ENCODE measurements at places on chromosomes 6 and 20. TPM values are rescaled to one million over a fixed set of nuclear protein-coding genes. Genes with fewer than 3 reads are reported as not detected.

- H3K27ac ChIP-seq, result no peak overlapping the region
- no peaks in the 10 kb centered on the region for H3K36me3 ChIP-seq
- H3K4me1 ChIP-seq, result no peaks in the 10 kb centered on the region
- DNase-seq, result no peak
Observed at GRCh38 chr20:38407321-38407720, 27.8 kb downstream of the SNHG17 start.

Gene TSBP1
- total RNA-seq, result not detected

- no peak for DNase-seq
- H3K4me3 ChIP-seq, result no peak overlapping the region
- no peaks in the 10 kb centered on the region for H3K4me1 ChIP-seq
- H3K27me3 ChIP-seq, result no peaks in the 10 kb centered on the region
- H3K27ac ChIP-seq, result no peak overlapping the region
Observed at GRCh38 chr20:37880726-37881591, 22.0 kb upstream of the VSTM2L start.

GRCh38 chr6:132218059-132218696 lies 183.1 kb downstream of the MOXD1 start:
- no peaks in the 10 kb centered on the region for H3K36me3 ChIP-seq
- no peak overlapping the region for H3K27ac ChIP-seq
- DNase-seq, result no peak

GRCh38 chr6:105164418-105164817 lies 15.4 kb downstream of the POPDC3 start:
- no peak for DNase-seq
- no peaks in the 10 kb centered on the region for H3K27me3 ChIP-seq
- peaks cover 7% of the 10 kb centered on the region for H3K4me1 ChIP-seq
- no peak overlapping the region for H3K4me3 ChIP-seq

Gene ADAM33
- 0.62 TPM for total RNA-seq

Gene SAMD5
- 0.23 TPM for total RNA-seq

GRCh38 chr6:132132422-132132821 lies 181.2 kb upstream of the CCN2 start:
- no peaks in the 10 kb centered on the region for H3K27me3 ChIP-seq
- H3K4me1 ChIP-seq, result 0 out of 2 replicates have a peak, but pooled peaks cover 6% of the 10 kb centered on the region
- no peaks in the 10 kb centered on the region for H3K36me3 ChIP-seq
- no peak for DNase-seq
- no peak overlapping the region for H3K27ac ChIP-seq

- no peak overlapping the region for H3K4me3 ChIP-seq
- peaks cover 2% of the 10 kb centered on the region for H3K4me1 ChIP-seq
- H3K27ac ChIP-seq, result no peak overlapping the region
Observed at GRCh38 chr6:21615504-21615903, 22.0 kb downstream of the SOX4 start.

Gene PHACTR3
- total RNA-seq, result 0.10 TPM

Gene HLA-DRA
- 1.7 TPM for total RNA-seq

DNA sequence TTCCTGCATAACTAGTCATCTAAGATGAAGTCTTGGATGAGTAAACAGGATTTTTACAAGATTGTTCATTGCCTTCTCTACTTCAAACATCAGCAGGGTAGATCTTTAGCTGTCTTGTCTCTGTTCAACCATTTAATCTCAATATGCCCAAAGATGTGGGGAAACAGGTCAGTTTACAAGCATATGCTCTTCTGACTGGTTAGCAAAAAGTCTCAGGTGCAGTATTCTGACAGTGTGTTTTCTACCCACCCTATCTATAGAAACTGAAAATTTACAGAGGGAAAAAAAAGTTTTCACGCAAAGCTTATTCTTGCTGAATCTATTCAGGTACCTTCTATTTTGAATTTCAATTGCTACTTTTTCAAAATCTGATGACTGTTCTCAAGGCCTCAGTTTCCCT lies 29.0 kb downstream of the MAP3K5 start:
- no peak for DNase-seq
- H3K27me3 ChIP-seq, result no peaks in the 10 kb centered on the region
- no peaks in the 10 kb centered on the region for H3K36me3 ChIP-seq
- H3K4me1 ChIP-seq, result peaks cover 21% of the 10 kb centered on the region
- H3K27ac ChIP-seq, result no peak overlapping the region
- no peak overlapping the region for H3K4me3 ChIP-seq

GRCh38 chr6:88709819-88710246 lies 253.6 kb downstream of the RNGTT start:
- H3K4me3 ChIP-seq, result no peak overlapping the region
- no peaks in the 10 kb centered on the region for H3K4me1 ChIP-seq
- no peak for DNase-seq

DNA sequence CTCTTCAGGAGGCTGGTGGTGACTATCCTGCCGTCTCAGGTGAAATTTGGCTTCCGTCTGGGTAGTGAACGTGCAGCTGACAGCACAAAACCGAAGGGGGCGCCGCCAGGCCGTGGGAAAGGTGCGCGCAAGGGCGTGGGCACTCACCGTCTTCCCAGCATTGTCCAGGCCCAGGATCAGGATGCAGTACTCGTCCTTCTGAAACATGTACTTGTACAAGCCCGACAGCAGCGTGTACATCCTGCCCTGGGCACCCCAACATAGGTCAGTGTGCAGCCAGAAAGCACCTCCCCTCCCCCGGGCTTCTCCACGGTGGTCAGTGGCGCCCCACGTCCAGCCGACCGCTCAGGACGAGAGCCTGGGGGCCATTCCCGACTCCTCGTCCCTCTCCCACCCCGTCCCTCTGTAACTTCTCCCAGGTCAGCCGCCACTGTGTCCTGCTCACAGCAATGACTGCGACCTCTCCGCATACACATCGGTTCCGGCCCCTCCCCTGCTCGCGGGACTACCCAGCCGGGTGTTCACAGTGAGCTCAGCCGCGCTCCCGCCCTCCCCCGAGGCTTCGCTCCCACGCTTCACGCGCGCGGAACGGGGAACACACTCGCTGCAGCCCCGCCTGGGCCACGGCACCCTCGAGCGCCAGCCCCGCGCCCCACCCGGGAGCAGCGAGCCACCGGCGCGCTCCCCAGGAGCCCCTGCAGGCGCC lies 771 bp downstream of the ARFRP1 start:
- no peak for DNase-seq
- peak overlapping the region; percentile 76 for H3K4me3 ChIP-seq
- peaks cover 28% of the 10 kb centered on the region for H3K4me1 ChIP-seq
- H3K27me3 ChIP-seq, result no peaks in the 10 kb centered on the region

- DNase-seq, result no peak
- peaks cover 11% of the 10 kb centered on the region for H3K27me3 ChIP-seq
- no peak overlapping the region for H3K27ac ChIP-seq
- no peak overlapping the region for H3K4me3 ChIP-seq
Observed at GRCh38 chr6:165782134-165782533, 119.1 kb upstream of the PDE10A start.

- DNase-seq, result no peak
- H3K4me1 ChIP-seq, result no peaks in the 10 kb centered on the region
- no peak overlapping the region for H3K27ac ChIP-seq
- no peak overlapping the region for H3K4me3 ChIP-seq
- H3K27me3 ChIP-seq, result no peaks in the 10 kb centered on the region
Observed at GRCh38 chr20:16027686-16028085, 545.6 kb downstream of the KIF16B start.

DNA sequence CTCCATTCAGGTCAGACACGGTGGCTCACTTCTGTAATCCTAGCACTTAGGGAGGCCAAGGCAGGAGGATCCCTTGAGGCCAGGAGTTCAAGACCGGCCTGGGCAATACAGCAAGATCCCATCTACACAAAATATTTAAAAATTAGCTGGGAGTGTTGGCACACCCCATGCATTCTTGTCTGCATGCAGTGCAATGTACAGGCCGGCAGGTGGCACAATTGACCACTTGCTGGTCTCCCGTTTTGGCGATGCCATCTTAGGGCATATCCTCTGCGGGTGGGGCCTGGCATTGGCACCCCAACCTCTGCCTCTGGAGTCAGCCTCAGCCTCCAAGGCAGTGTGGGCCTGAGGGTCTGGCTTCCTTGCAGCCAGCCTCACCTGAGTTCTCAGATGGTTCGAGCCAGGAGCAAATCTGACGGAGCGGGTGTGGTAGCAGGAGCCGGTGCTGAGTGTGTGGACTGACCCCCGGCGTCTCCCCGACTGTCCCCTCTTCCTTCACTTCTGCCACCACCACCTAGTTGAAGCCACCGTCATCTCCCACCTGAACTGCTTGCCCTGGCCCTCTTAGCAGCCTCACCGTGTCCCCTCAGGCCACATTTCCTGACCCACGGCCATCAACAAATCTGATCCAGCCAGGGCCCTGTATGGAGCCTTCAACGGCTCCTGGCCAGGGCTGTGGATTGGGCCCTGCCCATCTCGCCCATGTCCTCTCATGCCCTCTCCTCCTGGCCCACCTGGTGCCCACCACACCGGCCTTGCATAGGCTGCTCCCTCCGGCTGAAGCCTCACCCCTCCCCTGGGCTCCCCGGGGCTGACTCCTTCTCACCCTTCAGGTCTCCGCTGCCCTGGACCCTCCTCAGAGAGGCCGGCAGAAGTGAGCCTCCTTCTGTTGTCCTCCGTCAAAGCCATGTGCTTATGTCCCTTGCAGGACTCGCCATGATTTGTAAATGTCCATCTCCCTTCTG lies 44.0 kb downstream of the EFCAB8 start:
- H3K27me3 ChIP-seq, result no peaks in the 10 kb centered on the region
- H3K4me3 ChIP-seq, result no peak overlapping the region
- H3K4me1 ChIP-seq, result no peaks in the 10 kb centered on the region
- no peaks in the 10 kb centered on the region for H3K36me3 ChIP-seq

- H3K4me1 ChIP-seq, result 0 out of 2 replicates have a peak, but pooled peaks cover 3% of the 10 kb centered on the region
- H3K36me3 ChIP-seq, result no peaks in the 10 kb centered on the region
- H3K27me3 ChIP-seq, result no peaks in the 10 kb centered on the region
- no peak overlapping the region for H3K4me3 ChIP-seq
Observed at GRCh38 chr6:11146117-11146826, 34.7 kb upstream of the ERVFRD-1 start.

DNA sequence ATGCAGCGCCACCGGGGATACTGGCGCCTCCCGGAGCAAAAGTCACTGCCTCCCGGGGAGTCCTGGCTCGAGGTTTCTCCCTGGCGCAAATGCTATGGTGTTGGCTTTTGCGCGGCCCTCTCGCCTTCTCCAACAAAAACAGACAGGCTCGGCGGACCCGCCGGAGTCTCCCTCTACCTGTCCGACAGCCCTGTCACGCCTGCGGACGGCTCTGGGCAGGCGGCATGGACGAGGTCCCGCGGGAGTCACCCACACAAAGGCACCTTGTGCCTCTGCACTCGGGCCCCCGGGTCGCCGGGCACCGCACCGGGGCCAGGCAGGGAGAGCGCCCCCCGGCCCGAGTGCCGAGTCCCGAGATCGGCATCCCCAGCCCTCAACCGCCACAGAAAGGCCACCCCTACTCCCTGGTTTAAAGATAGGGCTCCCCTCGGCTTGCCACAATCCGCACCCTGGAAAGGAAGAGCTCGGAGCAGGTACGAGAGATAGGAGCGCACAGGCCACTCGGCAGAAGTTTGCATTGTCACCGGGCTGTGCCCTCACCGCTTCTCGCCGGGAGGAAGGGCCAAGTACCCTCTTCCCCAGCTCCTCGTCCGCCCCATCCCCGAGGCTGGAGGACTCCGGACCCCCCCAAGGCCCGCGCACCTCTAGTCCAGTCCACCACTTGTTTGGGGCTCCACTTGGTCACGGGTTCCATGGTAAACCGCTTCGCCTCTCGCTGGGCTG lies 903 bp downstream of the CNKSR3 start:
- no peak for DNase-seq
- H3K27ac ChIP-seq, result peak overlapping the region; percentile 71
- no peaks in the 10 kb centered on the region for H3K36me3 ChIP-seq
- peaks cover 25% of the 10 kb centered on the region for H3K4me1 ChIP-seq
- no peaks in the 10 kb centered on the region for H3K27me3 ChIP-seq

Gene GPX5
- total RNA-seq, result not detected

- no peak overlapping the region for H3K4me3 ChIP-seq
- H3K27ac ChIP-seq, result no peak overlapping the region
Observed at GRCh38 chr6:153162646-153163045, 31.6 kb upstream of the RGS17 start.

DNA sequence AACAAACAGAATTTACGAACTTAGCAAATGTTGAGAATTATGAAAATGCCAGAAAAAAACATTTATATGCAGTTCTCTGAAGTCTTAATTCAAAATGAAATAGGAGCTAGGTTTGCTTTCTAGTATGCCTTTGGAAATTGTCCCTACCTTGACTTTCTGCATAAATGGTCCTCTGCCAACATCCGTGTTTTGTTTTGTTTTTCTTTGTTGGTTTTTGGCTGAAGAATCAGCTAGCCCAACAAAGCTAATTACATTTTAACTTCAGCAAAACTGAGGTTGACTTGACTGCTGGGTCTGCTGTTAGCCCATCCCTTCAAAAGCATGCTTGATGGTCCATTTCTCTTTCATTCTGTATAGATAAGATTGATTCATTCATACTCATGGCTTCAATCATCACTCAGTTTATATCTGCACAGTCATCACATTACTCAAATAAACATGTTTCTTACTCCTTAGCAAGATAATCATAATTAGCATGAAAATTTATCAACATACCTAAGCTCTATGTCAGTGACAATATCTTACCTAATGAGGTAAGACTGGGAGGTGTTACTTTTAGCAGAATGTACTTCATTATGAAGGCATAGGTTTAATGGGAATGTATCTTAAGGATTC lies 76.4 kb downstream of the ADGRB3 start:
- H3K27me3 ChIP-seq, result no peaks in the 10 kb centered on the region
- no peak overlapping the region for H3K27ac ChIP-seq
- DNase-seq, result no peak
- H3K36me3 ChIP-seq, result no peaks in the 10 kb centered on the region
- H3K4me3 ChIP-seq, result no peak overlapping the region
- no peaks in the 10 kb centered on the region for H3K4me1 ChIP-seq

- peaks cover 14% of the 10 kb centered on the region for H3K27me3 ChIP-seq
- no peak within 1 kb of the TSS for H3K27ac ChIP-seq
- peak within 1 kb of the TSS; percentile 5 for H3K4me3 ChIP-seq
- H3K4me1 ChIP-seq, result 0 out of 2 replicates have a peak, but pooled peaks cover 2% of the 10 kb centered on the region
Observed at GRCh38 chr20:17226410-17227218, at the start of gene PCSK2. Gene PCSK2, plus strand, starts transcription at chr20:17227040. Its CDS starts 266 bp downstream, at chr20:17227306.

DNA sequence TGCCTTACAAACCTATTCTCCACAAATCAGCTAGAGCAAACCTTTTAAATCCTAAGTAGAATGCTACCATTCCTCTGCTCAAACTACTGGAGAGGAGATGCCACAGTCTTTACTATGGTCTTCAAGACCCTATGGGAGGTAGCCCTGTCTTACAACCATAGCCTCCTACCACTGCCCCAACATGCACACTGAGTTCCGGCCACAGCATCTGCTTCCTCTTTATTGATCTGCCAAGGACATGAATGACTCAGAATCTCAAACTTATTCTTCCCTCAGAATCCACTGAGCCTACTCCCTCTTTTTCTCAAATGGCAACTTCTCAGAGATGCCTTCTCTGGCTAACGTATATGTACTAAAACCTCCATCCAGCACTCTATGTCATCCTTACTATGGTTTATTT lies 12.2 kb upstream of the ANKEF1 start:
- H3K27ac ChIP-seq, result no peak overlapping the region
- H3K27me3 ChIP-seq, result no peaks in the 10 kb centered on the region
- no peak overlapping the region for H3K4me3 ChIP-seq

GRCh38 chr20:21303872-21304586 lies 898 bp downstream of the XRN2 start:
- no peaks in the 10 kb centered on the region for H3K27me3 ChIP-seq
- peak overlapping the region; percentile 97 for H3K27ac ChIP-seq
- peaks cover 11% of the 10 kb centered on the region for H3K4me1 ChIP-seq
- peak overlapping the region; percentile 95 for H3K4me3 ChIP-seq
